Right cardiac atrium (tissue), 5 donors: ENCODE measurements at places on chromosomes 1 and 21. TPM values are rescaled to one million over a fixed set of nuclear protein-coding genes. Genes with fewer than 3 reads are reported as not detected.

The STIL gene
- 0.94 TPM for total RNA-seq

The TPTE gene
- total RNA-seq = not detected

GRCh38 chr1:232440325-232441035 is 189.5 kb downstream of the SIPA1L2 start:
- DNase-seq = no peak

DNA sequence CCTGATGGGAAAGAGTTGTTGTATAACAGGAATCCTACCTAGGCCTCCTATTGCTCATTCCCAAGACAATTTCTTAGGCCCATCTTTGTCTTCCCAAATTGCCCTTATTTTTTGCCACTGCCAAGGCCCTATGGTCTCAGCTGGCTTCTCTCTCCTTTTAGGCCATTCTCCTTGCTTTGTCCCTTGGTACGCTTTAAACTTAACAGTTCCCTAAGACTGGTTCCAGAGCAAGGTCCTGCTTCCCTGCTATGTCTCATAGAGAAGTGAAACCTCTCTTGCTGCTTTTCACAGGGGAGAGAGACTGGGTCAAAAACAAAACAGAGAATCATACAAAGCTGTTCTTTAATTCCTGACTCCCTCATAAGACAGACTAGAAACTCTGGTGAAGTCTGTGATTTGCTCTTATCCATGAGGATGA is 77.1 kb downstream of the XCL2 start:
- DNase-seq = no peak

DNA sequence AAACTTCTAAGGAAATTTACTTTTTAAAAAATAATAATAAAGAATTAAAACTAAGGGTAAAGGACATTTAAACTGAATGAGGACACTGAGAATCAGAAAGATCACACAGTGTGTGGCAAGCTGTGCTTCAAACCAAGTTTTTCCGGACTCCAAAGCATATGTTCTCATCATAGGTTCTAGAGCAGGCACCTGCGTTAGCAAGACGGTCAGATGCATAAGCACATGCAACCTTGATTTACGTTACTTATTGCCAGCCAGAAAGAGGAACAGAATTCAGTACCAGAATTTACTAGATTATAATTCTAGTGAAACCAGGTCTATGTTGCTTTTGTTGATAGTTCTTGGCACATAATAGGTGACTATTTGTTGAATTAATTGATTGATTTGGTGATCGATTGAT is 6.2 kb upstream of the LBR start:
- DNase-seq = no peak

DNA sequence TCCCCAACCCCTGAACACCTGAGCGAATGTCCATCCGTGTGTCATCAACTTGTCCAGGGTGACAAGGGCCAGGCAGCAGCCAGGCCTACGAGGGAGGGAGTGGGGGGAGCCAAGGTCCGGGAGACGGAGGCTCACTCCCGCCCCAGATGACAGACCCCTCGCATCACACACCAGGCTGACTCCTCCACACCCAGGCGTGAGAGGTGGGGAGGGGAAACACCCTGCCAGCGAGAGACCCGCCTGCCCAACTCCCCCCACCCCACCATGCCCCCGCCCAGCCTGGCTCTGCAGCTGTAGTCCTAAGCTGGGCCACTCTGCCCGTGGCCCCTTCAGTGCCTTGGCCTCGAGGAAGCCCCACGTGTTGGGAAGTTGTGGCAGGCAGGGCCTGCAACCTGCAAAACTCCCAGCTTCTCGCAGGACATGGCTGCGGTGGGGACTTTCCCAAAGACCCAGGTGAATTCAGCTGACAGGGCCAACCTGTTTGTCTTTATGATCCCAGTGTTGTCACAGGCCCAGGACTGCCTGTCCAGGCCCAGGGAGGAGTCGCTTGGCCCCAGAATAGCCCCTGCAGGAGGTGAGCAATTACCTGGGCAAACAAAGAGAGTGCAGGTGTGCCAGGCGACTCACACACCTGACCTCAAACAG is 62.9 kb downstream of the RIPK4 start:
- no peak for DNase-seq

- no peak for DNase-seq
These were observed 52.4 kb downstream of the IER5 start for GRCh38 chr1:181140891-181141290.

- no peak for DNase-seq
These were observed 1.4 kb downstream of the PMF1 start for GRCh38 chr1:156214024-156214748.

GRCh38 chr1:231668826-231669225 is 42.2 kb downstream of the DISC1 start:
- DNase-seq = no peak

GRCh38 chr1:2353551-2354438 is 37.6 kb downstream of the MORN1 start:
- peak; percentile 12 for DNase-seq

DNA sequence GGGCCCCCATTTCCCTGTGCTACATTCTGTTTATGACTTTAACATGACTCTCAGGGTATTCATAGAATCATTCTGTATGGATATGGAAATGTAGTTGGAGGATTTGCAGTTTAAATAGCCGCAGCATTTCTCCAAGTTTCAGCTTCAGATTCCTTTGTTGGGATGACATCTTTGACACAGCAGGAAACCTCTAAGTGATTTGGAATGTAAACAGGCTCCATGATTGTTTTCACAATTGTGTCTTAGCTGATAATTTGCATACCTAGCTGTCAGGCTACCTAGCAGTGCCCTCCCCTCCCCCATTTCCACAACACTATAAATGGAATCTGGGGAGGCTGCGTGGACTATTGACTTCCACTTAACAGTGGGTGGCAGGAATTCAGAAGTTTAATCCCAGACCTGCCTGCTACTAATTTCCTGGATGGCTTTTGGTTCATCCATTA is 290.2 kb downstream of the HLX start:
- no peak for DNase-seq

DNA sequence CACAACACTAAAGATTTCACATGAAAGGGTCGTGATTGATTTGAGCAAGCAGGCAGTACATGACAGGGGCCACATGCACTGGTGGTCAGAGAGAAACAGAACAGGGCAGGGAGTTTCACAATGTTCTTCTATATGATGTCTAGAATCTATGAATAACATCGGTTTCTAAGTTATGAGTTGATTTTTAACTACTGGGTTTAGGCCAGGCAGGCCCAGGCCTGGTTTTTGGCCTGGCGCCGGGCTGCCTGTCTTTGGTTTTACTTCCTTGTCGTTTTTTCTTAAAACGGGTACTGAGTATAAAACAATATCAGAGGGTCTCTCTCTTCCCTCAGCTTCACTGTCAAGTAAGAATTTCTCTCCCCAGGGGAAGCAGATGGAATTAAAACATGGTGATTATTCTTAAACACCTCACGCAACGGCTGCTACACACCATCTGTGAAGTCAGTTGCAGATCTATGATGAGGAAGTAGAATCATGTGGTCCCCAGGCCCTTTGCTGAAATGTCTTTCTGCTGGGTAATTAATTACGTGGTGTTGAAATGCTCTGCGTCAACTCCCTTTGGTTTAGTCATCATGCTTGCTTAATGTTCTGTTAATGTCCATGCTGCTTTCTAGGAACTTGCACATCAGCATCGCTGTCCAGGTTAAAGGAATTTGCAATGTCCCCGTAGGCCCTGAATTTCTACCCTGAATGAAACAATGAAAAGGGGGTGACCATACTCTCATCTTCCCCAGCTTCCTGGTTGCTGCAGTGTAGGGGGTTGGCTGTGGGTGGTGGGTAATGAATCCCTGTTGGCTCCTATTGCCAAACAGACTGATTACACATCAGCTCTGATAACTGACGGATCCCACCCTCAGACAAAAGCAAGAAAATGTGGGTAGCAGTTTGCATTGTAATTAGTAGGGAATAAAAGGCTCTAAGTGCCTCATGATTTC is 70.3 kb downstream of the SERINC2 start:
- no peak for DNase-seq

DNA sequence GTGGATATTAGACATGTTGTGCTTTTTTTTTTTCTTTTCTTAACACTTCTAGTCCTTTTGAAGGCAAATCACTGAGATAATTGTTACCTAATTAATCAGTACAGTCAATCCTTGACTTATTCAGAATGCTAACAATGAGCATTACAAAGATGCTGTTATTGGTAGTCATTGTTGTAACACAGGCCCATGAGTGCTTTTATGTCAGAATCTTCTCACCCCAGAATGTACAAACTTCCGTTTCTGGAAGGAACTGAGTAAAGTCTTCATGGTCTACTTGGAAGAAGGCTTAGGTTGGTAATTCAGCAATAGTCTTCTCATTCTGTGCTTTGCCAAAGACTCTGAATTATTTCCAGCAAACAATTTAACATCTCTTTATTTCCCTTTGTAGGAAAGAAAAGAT is 3.1 kb downstream of the KCNK1 start:
- DNase-seq = no peak
